CD4-positive, alpha-beta T cell treated with Interferon gamma for 1 hour (primary cell): ENCODE measurements at places on chromosomes 4 and X.

- no peak for DNase-seq
Measured at GRCh38 chr4:23978002-23978401, 88.2 kb upstream of the PPARGC1A start.

DNA sequence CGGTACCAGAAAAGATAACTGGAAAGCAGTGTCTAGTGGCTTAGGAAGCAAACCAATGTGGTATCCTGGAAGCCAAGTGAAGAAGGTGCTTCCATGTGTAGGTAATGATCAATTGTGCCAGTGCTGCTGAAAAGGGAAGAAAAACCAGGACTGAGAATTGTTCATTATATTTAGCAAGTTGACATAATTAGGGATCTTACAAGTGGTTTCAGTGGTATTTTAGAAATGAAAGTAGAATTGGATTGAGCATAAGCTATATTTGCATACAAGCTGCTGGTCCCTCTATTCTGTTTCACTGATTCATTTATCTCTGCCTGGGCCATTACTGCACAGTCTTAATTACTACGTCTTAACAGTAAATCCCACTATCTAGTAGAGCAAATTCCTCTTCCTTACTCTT is 32.3 kb downstream of the PRDM8 start:
- no peak for DNase-seq

DNA sequence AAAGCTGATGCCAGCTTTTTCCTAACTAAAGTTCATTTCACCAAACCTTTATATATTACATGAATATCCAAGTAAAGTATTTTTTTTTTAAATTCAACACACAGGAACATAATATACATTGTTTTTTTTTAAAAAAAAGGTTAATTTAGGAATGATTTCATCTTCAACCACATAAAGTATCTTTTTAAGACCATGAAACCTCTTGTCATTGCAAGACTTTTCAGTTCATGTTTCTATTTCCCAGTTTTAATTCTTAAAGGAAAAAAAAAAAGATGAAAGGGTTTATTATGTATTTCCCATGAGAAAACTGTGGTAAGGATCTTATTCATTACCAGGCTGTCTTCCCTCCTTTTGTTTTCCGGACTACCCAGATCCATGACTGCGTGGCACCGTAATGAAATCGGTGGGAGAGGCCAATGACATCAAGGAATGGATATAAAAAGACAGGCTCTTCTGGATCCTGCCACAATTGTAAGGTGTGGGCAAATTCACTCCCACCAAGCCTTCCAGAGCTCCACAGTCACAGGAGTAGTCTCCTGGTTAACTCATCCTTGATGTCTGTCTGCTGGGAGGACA is 84.7 kb upstream of the CBR4 start:
- no peak for DNase-seq

- no peak for DNase-seq
Measured at GRCh38 chr4:138558886-138559285, 316.7 kb upstream of the SLC7A11 start.

GRCh38 chrX:113058634-113059033 is 218.0 kb upstream of the AMOT start:
- DNase-seq: no peak

DNA sequence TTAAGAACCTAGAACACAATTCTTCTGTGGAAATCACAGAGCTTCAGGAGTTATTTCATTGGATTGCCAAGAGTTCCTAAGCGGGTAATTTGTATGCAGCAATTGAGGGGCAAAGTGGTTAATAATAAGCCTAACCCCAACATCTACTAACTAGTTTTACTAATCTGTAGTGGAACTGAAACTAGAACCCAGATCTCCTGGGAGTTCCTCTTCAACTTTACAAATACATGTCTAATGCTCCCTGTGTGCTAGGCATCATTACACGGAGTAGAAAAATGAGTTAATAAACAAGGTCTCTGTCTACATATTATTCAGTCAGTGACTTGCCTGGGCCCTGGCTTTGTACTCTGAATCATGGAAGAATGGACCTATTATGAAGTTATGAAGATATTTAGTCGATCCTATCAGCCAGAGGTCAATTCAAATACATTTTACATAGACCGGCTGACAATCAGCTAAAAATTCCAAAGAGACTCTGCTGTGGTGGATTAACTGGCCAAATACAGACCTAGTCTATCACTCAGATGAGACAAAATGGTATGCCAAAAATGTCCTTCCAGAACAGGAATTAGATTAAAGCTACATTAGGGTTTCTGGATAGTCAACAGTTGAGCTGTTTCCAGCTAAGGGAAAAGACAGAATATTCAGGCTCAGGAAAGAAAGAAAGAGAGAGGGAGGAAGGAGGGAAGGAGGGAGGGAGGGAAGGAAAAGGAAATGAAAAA is 326.0 kb downstream of the FBXW7 start:
- no peak for DNase-seq

GRCh38 chr4:48375651-48376304 is 34.4 kb downstream of the SLAIN2 start:
- DNase-seq: no peak
